RPMI7951 (cell line): ENCODE measurements at places on chromosomes 7 and 10. TPM values are rescaled to one million over a fixed set of nuclear protein-coding genes. Genes with fewer than 3 reads are reported as not detected.

DNA sequence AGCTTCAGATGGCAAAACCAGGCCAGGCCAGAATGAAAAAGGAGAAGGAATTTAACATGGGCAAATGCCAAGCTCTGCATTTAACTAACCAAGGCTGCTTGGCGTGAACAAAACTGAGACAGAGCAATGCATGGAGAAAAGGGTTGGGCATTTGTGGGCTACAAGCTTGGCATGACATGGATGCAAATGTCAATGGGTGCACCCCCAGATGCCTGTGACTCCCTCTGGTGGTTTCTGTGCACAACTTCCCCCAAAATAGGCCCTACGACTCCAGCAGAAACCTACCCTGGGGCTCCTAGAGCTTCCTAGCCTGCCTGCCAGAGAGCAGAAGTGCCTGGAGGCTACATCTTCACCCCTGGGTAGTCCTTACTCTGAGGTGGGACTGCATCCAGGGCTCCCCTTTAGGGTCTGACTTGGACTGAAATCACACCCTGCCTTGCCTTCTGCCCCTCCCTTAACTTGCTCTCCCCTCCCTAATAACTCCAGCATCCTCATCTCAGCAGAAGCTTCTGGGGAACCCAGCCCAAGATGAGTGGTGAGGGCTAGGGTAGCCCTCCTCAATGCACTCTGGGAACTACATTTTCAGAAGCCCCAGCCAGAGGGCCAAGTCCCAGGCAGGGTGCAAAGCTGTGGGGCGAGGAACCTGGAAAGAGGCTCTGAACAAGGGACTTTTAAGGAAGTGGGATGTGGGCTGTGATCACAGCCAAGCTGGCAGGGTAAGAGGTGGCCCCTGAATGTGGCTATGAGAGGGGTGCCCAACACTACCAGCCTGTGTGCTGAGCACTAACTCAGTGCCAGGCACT is 11.3 kb downstream of the GPRIN2 start:
- peak; percentile 47 for DNase-seq

NEUROD6 gene
- total RNA-seq: not detected in 2 replicates

- DNase-seq: no peak
Measured at GRCh38 chr7:2123360-2123759, 109.4 kb downstream of the MAD1L1 start.

DNA sequence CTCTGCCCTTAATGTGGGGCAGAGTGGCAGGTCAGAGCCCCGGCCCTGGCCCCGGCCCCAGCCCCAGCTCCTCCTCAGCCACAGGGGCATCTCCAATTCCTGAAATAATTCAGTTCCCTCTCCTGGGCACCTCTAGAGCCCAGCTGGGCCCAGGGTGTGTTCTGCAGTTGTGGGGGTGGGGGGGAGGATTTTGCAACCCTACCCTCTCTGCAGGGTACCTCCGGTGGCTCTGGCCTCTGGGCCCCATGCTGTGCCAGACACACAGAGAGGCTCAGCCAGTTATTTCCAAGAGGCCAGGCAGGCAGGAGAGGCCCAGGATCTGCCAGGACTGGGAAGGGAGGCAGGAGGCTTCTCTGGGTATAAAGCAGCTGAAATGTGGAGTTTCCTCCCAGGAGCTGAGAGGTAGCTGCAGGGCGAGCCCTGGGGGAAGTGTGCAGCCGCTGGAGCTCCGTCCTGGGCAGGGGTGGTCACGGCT is 47.9 kb downstream of the PWWP2B start:
- DNase-seq: no peak

GRCh38 chr10:24469993-24470392 is 253.7 kb downstream of the ARHGAP21 start:
- DNase-seq: no peak

DNA sequence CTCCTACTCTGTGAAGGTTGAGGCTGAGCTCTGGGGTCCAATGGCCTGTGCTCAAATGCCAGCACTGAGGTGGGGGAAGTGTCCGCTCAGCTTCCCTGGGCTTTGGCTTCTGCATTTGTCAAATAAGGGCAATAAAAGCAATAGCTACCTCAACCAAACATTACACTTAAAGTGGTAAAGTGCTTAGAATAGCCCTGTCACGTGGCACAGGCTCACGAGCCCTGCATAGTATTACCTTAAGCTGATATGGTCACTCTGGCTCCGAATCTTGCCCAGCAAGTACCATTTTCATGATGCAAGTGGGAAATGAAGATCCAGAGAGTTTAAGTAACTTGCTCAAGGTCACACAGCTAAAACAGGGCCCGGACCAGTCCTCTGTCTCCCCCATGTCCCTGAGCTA is 451.1 kb upstream of the ZMIZ1 start:
- DNase-seq: no peak

DNA sequence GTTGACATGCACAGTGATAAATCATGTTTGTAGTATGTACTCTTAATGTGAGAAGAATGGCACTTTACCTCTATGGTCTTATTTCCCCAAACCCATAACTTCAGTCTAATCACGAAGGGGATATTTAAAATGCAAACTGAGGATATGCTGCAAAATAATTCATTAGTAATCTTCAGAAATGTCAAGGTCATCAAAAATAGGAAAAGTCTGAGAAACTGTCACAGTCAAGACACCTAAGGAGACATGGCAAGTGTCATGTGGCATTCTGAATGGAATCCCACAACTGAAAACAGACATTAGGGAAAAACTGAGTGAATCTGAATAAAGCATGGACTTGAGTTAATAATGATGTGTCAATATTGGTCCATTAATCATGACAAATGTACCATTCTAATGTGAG is 605.5 kb upstream of the ANKRD30A start:
- DNase-seq: no peak

DNA sequence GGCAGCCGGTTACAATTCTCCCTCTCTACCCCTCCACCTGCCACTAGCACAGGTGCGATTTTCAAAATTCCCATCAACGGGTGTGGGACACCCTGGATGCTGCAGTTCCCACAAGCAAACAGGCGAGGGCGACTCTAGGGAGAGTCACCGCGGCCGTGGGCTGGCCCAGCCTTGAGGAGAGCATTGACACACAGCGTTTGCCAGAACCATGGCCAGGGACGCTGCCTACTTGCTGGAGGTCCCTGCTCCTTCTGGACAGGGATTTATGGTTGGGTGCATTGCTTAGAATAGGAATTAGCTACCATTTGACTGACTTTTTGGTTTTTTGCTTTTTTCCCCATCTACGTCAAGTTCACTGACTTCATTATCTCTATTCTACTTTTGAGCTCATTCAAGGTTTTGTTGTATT is 19.0 kb upstream of the CLDN4 start:
- peak; percentile 58 for DNase-seq
